Suppressor macrophage treated with lipopolysaccharide for 4 hours (primary cell): ENCODE measurements at places on chromosomes 11 and 22.

- no peak for DNase-seq
These were observed 22.8 kb downstream of the CASP5 start for GRCh38 chr11:105000167-105000566.

- no peak for DNase-seq
These were observed 168.7 kb downstream of the WT1 start for GRCh38 chr11:32266601-32267000.

GRCh38 chr11:128536506-128536905 is 50.9 kb downstream of the ETS1 start:
- no peak for DNase-seq

DNA sequence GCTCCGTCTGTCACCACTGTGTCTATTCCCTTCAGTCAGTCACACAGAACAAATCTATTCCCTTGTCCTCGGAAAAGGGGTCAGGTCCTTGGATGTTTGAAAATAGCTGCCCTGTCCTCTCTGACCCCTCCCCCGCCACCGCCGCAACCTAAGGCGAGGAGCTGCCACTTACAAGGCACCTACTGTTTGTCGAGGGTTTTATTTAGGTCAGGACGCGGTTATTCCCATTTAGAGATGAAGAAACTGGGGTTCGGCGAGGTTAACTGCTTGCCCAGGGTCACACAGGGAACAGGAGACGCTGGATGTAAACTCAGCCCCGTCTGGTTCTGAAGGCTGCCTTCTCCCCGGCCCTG is 1468.1 kb downstream of the BRD1 start:
- no peak for DNase-seq

GRCh38 chr11:58524232-58525036 is 16.5 kb upstream of the OR5B21 start:
- DNase-seq = peak; percentile 79

DNA sequence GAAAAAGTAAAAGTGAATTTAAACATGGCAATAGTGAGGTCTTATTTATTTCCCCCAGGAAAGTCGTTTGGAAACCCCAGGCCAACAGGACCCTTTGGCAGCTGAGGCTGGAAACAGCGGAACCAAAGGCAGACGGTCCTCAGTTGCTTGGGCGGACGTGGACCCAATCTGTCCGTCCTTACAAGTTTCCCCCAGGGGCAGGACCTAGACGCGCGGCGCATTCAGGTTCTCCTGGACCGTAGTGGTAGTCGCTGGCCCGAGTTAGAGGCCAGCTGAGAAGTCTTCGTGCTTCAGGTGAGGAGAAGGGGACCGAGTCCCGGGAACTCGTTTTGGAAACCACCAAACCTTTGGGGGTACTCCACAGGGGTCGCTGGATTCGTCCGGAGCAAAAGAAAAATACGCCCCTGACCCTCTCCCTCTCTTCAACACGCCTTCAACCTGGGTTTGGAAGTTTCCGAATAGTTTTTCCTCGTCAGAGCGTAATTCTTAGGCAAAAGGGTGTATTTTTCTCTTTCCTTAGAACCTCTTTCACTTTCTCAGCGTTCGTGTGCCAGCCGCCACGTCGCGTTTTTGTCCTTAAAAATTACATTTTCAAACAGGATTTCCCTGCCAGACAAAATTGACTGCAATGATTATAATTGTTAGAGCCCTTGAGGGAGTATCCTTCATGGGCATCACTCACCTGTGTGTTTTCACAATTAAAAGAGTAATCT is 2.1 kb downstream of the METTL15 start:
- peak; percentile 78 for DNase-seq

DNA sequence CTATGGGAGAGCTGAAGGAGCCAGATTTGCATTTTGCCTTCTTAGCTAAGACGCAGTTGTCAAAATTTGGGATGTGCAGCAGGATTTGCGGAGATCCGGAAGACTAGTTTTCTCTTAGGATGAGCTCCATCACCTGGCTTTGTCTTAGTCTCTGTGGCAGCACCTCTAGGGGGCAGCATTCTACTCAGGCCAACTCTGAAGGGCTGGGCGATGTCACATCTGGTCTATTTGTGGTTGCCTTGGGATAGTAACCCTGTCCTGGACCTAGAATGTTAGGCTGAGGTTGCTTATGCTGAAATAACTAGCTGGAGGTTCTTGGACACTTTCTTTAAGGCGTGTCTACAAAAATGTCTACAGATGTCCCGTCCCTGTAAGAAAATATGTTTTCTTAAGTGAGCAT is 116.2 kb downstream of the FAT3 start:
- DNase-seq = no peak

DNA sequence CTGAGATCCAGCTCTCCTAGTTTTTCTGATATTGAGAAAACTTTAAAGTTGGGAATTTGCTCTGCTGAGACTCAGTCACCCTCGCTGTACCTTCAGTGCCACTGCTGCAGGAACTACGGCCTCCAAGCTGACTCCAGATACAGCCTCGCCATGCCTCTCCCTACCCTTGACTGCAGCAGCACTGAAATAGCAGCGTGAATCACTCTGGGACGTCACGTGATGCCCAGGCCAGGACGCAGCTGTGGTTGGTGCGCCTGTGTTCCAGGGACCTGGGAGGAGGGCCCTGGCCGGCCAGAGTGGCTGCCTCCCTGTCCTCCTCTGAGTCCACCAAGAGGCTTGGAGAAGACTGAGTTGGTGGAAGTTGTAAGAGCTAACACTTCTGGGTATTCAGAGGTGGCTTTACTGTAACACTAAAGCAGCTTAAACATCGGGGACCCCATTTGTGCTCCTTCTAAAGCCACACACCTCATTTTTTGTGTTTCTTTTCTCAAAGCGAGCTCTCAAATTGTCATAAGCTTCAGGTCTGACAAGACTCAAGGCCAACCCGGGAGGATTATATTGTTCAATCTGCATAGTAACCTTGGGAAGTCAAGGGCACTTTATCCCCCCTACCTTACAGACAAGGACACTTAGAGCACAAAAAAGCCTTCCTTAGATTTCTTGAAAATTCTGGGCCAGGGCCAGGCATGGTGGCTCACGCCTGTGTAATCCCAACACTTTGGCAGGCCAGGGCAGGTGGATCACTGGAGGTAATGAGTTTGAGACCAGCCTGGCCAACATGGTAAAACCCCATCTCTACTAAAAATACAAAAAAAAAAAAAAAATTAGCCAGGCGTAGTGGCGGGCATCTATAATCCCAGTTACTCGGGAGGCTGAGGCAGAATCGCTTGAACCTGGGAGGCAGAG is 4.2 kb upstream of the STIP1 start:
- peak; percentile 91 for DNase-seq

GRCh38 chr22:21807544-21808529 is 59.6 kb downstream of the MAPK1 start:
- DNase-seq = no peak

DNA sequence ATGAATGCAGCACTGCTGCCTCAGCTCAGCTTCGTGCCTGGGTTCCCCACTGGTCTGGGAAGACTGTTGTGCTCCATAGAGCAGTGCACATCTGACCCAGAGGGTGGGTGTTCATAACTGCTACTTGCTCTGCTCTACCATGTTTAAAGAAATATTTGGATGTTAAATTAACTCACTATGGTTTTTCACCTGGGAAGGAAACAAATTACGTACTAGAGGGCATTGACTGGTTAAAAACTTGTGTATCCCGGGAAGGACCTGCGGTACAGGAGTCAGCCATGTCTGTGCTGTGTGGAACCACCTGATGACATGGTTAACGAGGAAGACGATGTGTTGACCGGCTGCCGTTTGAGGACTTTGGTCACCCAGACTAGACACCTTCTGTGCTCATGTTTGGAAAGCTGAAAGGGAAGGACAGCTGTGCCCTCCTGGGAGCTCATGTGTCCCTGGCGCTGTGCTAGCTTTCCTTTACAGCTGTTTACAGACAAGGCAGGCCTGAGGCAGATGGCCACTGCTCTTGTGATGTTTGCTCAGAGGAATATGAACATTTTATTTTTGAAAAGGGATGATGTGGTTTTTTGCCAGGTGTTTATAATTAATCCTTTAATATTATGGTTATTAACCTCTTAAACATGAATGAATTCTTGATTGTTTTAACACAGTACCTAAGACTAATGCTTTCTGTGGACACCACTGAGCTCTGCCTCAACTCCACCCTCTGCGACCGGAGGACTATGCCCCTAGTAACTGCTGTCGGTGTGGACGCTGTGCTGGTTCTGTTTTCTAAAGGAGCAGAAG is 14.3 kb upstream of the AIFM3 start:
- DNase-seq = no peak

DNA sequence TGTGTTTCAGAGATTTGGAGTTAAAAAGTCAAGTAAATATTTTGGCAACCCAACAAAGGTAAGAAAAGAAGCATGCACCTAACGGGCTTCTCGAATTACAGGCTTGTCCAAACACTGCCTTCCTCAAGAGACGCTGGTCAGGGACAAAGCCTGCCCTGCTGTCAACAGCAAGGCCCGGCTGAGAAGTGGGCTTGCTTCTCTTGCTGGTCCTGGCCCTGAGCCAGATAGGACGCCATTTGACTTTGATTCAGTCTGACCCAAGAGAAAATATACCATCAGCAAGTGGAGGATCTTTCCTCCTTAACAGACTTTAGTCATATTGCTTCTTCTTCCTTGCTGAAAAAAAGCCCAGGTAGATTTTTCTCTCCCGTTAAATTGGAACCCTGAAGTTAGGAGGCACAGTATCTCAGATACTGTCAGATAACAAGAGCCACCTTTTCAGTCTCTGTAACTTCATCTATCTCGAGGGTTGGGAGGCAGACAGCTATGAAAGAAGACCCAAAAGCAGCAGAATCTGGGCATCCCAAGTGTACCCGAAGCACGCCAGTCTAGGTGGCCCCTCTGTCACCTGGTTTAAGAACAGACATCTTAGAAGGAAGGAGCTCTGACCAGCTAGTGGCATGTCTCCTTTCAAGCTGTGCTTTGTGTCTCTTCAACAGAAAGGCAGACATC is 57.5 kb downstream of the C22orf31 start:
- DNase-seq = no peak

GRCh38 chr11:107801641-107802040 is 56.9 kb downstream of the SLC35F2 start:
- no peak for DNase-seq

GRCh38 chr22:48950151-48950915 is 877.3 kb downstream of the BRD1 start:
- DNase-seq = no peak

DNA sequence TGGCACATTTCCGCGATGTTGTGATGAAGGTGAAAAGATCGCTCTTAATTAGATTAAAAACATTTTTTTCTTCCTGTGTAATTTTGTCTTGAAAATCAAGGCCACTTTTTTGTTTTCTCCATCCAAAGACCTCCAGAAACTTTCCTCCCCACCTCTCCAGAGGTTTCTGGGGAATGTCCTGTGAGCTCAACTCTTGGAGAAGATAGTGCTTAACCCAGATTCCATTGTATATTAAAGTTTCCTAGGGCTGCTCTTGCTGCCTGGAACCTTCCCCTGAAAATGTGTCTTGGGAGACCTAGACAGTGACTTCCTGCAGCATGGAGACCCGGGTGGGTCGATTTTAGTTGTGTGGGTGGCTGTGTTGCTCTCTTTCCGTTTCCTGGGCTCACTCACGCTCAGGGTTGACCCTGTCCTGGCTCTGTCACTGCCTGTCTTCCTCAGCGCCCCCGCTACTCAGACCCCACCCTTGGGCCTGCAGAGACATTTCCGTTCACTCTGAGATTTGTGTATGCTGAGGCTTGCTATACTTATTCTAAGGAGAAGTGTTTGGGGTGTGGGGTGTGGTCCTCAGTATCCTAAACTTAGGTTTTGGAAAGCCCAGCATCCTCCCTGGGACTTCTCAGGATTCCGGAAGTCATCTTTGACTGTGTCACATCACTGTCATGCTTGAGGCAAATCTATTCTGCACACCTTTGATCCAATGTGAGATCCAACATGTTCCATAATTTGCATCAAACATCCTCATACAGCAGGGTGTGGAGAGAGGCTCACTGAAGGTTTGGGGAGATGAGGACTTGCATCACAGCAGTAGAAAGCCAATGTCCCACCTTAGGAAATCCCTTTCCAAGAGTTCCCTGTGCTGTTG is 47.2 kb downstream of the KCNQ1OT1 start:
- no peak for DNase-seq

DNA sequence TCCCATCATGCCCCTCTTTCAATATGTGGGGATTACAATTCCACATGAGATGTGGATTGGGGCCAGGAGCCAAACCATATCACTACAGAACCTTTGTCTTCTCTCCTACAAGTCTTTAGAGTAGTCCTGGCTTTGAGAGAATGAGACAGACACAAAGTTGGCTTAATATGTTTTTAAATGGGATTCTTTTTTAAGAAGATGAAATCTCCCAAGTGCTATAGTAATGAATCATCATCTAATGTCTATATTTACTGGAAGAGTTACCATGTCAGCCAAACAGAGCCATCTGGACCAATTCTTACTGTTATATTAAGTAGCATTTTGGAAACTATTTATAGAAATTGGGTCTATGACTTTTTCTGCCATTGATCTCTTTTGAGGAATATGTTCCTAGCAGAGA is 38.1 kb upstream of the CARD18 start:
- no peak for DNase-seq

DNA sequence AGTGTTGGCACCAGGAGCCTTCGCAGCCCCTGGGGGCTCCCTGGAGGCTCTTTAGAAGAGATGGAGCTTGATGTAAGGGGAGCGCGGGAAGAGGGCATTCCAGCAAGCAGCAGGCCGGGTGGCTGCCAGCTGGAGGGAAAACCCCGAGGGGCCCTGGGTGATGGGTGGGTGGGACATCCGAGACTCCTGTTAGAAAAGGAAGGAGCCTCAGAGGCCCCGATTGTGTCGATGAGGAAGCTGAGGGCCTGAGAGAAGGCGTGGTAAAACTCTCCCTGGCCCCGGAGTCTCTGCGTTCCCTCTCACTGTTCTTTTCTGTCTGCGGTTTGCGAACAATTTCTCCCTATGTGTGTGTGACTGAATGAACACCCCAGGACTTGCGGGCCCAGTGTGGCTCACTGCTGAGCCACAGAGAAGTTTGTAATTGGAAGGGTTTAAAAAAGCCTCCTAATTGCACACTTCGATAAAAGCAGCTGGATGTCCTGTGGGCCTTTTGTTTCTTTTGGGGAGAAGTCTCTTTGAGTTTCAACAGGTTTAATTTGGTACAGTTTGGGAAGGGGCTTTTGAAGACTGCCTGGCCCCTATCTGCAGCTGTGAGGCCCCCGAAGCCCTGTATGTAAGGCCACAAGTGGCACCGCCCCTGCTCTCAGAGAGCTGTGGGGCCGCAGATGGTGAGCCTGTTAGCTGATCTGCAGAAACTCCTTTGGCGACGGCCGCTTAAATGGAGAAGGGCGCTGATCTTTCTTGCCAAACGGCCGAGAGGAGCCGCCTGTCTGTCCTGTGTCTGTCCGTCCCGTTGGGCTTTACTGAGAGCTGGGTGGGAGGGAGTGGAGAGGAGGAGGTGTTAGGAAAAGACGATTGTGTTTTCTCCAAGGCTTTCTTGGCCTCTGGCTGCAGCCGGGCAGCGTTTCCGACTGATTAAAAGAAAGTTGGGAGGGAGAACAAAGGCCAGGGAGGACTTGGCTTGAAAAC is 2.0 kb downstream of the FBLN1 start:
- DNase-seq = no peak

DNA sequence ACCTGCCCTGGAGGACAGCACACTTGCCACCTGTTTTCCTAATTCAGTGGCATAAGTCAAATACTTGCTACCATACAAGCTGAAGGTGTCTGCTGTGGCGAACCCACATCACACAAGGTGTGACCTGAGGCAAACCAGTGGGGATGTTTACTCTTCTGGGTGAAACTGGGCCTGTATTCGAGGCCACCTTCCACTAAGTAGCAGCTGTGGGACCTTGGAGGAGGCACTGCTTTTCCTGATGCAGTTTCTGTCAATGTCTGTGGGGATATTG is 927.4 kb downstream of the BRD1 start:
- no peak for DNase-seq
